RPMI7951 (cell line): ENCODE measurements at places on chromosomes 7 and 10. TPM values are rescaled to one million over a fixed set of nuclear protein-coding genes. Genes with fewer than 3 reads are reported as not detected.

Gene AKR1C1
- total RNA-seq: 14.2 and 20.2 TPM in 2 replicates

Gene OR2A12
- total RNA-seq: not detected in 2 replicates

Gene MEPCE
- total RNA-seq: 22.2 and 22.5 TPM in 2 replicates

Gene PIK3CG
- total RNA-seq: 2.0 and 3.2 TPM in 2 replicates

Gene TMEM236
- total RNA-seq: 0.10 and 0.12 TPM in 2 replicates

Gene VIPR2
- not detected in 2 replicates for total RNA-seq

Gene PPP1R3A
- not detected in 2 replicates for total RNA-seq

Gene EPO
- not detected in 2 replicates for total RNA-seq

Gene AKR1E2
- 18.0 and 21.1 TPM in 2 replicates for total RNA-seq

Gene PCLO
- 1.2 and 1.3 TPM in 2 replicates for total RNA-seq

Gene TMEM26
- total RNA-seq: 1.2 TPM in 1 of 2 replicates, not detected in the other

Gene IFIT3
- 23.4 and 24.0 TPM in 2 replicates for total RNA-seq

Gene SHOC2
- total RNA-seq: 27.3 and 35.3 TPM in 2 replicates

Gene IKZF1
- total RNA-seq: not detected in 2 replicates

Gene TFR2
- total RNA-seq: 0.12 and 0.98 TPM in 2 replicates

Gene TSPAN13
- total RNA-seq: 4.4 and 5.5 TPM in 2 replicates

Gene C10orf71
- total RNA-seq: not detected in 2 replicates

Gene DKK1
- 4.7 and 7.3 TPM in 2 replicates for total RNA-seq

Gene NIPSNAP2
- total RNA-seq: 66.2 and 76.7 TPM in 2 replicates

Gene OR9A2
- not detected in 2 replicates for total RNA-seq

Gene PNLIPRP3
- not detected in 2 replicates for total RNA-seq

Gene GPR146
- 1.7 and 5.0 TPM in 2 replicates for total RNA-seq

Gene CYP2C19
- total RNA-seq: 0.12 and 0.29 TPM in 2 replicates

Gene TM9SF3
- total RNA-seq: 56.9 and 59.5 TPM in 2 replicates

Gene CLDN4
- 0.49 and 1.2 TPM in 2 replicates for total RNA-seq

Gene FAM20C
- 256 and 312 TPM in 2 replicates for total RNA-seq

Gene PDZD7
- total RNA-seq: 2.0 and 2.8 TPM in 2 replicates

Gene KCND2
- not detected in 2 replicates for total RNA-seq

Gene SHTN1
- total RNA-seq: 3.4 and 3.6 TPM in 2 replicates

Gene SAMD9
- 18.8 and 24.3 TPM in 2 replicates for total RNA-seq

Gene SEMA3D
- 2.4 and 2.6 TPM in 2 replicates for total RNA-seq

Gene SP8
- total RNA-seq: not detected in 2 replicates

Gene TUBB8
- total RNA-seq: not detected in 2 replicates
